Activated CD4-positive, CD25-positive, alpha-beta regulatory T cell (primary cell): ENCODE measurements at places on chromosomes 6 and 20.

DNA sequence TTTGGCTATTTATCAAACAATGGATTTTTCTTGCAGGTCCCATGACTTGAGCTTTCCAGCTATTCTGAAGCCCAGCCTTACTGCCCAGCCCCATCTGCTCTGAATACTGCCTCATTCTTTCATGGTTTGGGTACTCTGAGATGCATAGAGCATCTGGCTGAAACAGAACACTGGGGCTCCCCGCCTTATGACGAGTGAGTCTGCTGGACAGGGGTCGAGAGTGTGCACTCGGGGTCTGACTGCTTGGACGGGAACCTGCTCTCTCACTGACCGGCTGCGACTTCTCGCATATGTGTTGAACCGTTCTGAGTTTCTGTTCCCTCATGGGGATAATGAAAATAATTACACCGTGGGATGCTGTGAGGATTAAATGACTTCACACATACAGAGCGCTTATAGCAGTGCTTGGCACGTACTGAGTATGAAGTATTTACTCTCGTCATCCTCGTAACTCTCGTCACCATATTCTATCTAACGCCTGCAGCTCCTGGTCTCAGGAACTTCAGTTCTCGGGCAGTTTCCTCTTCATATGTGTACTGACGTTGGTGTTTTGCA lies 59.5 kb upstream of the MPC1 start:
- no peak for DNase-seq

DNA sequence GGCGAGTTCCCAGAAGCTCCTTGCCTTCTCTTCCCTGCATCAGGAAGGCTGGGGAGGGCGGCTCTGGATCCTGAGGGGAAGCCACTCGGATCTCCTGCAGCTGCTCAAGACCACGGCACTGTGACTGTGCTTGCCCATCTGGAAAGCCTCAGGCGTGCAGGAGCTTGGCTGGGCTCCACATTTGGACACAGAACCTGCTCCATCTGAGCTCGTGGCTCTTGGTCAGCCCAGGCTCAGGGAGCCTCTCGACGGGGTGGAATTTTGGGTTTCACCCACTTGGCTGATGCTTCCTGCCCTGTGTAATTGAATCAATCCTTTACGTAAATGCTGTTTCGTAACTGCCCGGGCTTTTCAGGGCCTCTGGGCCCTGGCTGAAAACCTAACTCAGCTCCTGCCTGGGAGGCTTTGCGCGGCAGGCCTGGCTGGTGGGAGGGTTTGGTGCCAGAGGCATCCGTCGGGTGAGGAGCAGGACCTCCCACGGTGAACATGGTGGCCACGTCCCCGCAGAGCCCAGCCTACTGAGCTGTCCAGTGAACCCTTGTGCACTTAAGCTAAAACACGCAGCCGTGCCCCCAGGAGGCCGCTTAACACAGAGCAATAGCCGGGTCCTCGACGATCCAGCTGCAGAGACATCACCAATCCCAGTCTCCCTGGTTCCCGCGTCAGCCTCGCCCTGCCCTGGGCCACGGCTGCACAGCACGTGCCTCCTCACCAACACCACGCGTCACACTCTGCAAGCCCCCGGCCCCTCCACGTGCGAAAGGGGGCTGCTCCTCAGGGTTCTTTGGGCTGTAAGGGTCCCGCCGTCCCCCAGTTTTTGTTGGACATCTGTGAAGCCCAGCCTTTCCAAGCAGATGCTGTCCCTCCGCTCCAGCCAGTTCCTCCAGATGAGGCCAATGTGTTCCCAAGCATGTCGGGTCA lies 241.0 kb downstream of the DLL1 start:
- no peak for DNase-seq

DNA sequence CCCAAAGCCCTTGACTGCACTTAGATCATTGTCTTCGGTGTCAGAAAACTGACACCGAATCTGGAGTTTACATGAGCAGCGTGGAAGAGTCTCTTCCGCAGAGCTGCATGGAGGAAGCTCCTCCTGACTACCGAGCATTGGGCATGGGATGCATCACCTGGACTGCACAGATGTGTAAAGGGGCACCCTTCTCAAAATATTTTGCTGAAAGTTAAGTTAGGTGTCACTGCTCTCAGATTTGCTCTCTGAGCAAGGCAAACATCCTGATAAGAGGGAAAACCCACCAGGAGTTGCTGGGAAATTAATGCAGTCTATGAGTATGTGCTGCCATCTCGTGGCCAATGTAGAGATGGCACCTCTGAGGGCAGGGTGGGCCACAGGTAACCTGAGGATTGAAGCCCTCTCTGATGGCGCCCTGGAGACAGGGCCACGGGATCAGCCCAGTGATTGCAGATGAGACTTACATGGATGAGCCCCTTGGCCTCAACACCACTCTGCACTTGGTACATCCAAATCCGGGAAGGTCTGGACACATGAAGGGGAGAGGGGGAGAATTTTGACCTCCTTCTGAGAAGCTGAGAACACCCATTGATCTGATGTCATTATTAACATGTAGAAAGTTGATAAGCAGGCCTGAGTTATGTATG lies 129.9 kb downstream of the LPA start:
- DNase-seq, result peak; percentile 5

GRCh38 chr6:111353912-111354462 lies 129.0 kb downstream of the REV3L start:
- no peak for DNase-seq

GRCh38 chr6:6885521-6886170 lies 222.1 kb upstream of the RREB1 start:
- DNase-seq, result no peak

GRCh38 chr6:34553750-34554149 lies 2.4 kb downstream of the SPDEF start:
- DNase-seq, result no peak

DNA sequence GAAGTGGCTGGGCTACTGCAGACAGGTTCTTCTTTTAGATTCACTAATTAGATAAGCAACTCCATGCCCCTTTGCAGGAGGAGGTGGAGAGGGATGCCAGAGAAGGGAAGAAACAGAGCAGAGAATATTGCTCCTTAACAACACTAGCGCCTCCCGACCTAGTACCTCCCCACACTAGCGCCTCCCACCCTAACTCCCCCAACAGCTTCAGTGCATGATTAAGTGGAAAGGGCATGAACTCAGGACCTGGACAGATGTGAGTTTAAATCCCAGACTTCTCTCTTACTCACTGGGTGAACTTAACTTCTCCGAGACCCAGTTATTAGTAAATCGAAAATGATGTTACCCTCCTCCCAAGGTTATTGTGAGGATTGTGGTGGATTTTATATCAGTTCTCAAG lies 25.7 kb downstream of the STX11 start:
- DNase-seq, result no peak

DNA sequence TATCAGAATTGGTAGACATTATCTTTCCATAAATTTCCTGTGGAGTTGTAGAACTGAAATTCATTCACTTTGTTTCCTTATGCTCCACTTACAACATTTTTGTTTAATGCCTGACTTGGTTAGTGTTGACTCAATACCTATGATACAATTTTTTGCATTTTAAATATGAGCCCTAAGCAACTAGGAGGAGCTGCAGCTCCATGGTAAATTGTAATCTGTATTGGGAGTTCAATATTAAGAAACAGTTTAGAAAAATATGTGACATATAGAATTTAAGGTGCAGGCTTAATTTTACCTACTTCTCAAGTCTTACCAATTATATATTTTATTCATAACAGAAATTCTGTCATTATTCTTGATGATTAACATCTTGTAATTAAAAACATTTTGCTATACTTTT lies 868.3 kb downstream of the EYS start:
- no peak for DNase-seq

GRCh38 chr20:53283597-53283996 lies 310.0 kb downstream of the ZNF217 start:
- DNase-seq, result no peak
